Stimulated activated CD4-positive, alpha-beta T cell treated with anti-CD3 and anti-CD28 coated beads, Interleukin-12 subunit alpha, Interleukin-12 subunit beta, amount 100 ng/mL, for 48 hours (primary cell): ENCODE measurements at places on chromosomes 5 and 9.

DNA sequence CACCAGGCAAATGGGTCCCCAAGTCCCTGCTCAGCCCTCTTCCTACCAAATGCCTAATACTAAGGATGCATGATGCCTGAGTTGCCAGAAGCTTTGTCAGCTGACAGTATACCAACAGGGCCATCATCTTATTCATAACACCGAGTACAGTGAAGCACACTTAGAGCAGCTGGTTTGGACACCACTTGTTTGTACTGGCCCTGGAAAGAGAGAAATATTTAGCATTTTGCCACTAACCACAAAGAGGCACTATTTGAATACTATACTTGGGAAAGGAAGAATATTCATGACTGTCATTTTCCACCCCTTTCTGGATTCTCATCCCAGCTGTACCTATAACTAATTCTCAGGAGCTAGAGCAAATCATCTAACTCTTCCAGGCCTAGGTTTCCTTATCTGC lies 364.4 kb upstream of the KIF2A start:
- no peak for DNase-seq

- DNase-seq = no peak
Observed at GRCh38 chr9:107215381-107215780, 67.7 kb upstream of the RAD23B start.

GRCh38 chr9:88280816-88281382 lies 107.3 kb upstream of the SPIN1 start:
- no peak for DNase-seq

DNA sequence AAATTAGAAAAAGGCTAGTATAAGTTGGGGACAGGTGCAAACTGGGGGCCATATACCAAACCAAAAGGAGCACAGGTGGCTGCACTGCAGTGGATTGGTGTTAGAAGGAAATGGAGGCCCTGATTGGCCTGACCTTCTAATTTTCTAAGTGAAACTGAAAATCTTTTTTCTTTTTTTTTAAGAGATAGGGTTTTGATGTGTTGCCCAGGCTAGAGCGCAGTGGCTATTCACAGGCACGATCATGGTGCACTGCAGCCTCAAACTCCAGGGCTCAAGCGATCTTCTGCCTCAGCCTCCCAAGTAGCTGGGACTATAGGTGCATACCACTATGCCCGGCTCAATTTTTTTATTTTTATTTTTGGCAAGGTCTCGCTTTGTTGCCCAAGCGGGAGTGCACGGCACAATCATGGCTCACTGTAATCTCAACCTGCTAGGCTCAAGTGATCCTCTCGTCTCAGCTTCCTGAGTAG lies 9.8 kb upstream of the CCDC69 start:
- no peak for DNase-seq

DNA sequence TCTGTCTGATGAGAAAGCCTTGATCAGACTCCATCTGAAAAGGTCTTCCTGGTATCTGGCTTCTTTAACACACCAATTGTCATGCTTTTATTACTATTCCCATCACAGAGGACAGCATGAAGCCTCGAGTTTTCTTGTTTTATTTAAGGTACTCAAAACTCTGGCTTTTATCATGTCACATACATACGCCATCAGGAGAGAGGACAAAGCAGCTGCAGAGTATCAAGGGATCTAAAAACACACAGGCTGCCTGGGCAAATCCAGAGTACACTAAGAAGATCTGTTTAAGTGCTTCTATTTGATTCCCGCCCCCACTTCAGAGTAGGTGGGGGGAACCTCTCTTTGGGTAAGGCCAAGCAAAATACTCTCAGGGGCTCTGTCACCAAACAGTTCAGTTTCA lies 277.2 kb downstream of the SPOCK1 start:
- DNase-seq = no peak

DNA sequence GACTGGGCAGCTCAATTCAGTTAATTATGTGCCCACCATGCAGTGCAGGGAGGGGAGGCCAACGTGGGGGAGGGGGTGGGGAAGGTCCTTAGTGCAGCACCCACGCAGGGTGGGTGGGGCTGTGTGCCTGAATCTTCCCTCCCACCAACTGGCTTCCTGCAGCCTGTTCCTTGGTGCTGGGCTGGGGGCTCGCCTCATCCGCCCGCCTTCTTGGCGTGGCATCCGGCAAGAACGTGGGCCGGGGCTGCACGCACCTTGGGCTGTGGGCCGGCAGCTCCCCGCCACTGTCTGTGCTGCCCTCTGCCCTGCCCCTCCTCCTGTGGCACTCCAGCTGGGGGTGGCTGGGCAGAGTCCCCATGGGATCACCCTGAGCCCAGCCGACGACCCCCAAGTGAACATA lies 19.6 kb upstream of the RALGDS start:
- DNase-seq = no peak
